ENCODE measurements at places on chromosomes 13 and 19. TPM values are rescaled to one million over a fixed set of nuclear protein-coding genes. Genes with fewer than 3 reads are reported as not detected.

Gene CEACAM8
- polyA plus RNA-seq, result not detected

Gene C19orf33
- 0.83 TPM for polyA plus RNA-seq

Gene TPM4
- 88.1 TPM for polyA plus RNA-seq

Gene GPC6
- not detected for polyA plus RNA-seq

Gene VSTM2B
- not detected for polyA plus RNA-seq

Gene SYDE1
- polyA plus RNA-seq, result not detected

Gene LGALS7
- not detected for polyA plus RNA-seq

Measured in IgD-negative memory B cell (primary cell).